Naive thymus-derived CD8-positive, alpha-beta T cell (primary cell): ENCODE measurements at places on chromosomes 4 and X. TPM values are rescaled to one million over a fixed set of nuclear protein-coding genes. Genes with fewer than 3 reads are reported as not detected.

- H3K36me3 ChIP-seq = peaks cover 26% of the 10 kb centered on the region
- no peaks in the 10 kb centered on the region for H3K27me3 ChIP-seq
- DNase-seq = peak; percentile 11
- H3K4me1 ChIP-seq = peaks cover 56% of the 10 kb centered on the region
- peak overlapping the region; percentile 95 for H3K27ac ChIP-seq
- peak overlapping the region; percentile 71 for H3K4me3 ChIP-seq
Observed at GRCh38 chr4:38132107-38132673, 172.0 kb downstream of the PTTG2 start.

DNA sequence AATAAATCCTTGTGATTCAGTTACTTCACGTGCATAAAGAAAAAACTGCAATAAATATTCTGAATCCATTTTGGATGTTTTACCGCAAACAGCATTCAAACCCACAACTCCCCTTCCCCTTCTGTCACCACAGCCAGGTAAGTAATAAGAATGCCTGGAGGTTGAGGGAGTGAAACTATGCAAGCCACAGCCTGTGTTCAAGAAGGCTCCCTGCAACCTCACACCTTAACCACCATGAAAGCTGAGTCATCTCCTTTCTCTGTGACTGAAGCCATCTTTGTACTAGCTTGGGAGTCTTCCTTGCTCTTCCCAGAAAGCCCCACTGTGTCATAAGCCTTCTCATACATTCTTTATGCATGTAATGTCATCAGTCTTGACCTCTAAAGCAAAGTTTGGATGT is 297.0 kb upstream of the PUDP start:
- no peak overlapping the region for H3K4me3 ChIP-seq
- no peaks in the 10 kb centered on the region for H3K4me1 ChIP-seq
- H3K27ac ChIP-seq = no peak overlapping the region
- DNase-seq = no peak
- H3K27me3 ChIP-seq = no peaks in the 10 kb centered on the region

- H3K27me3 ChIP-seq = no peaks in the 10 kb centered on the region
- DNase-seq = no peak
- H3K36me3 ChIP-seq = no peaks in the 10 kb centered on the region
- no peak overlapping the region for H3K27ac ChIP-seq
- no peak overlapping the region for H3K4me3 ChIP-seq
Observed at GRCh38 chr4:111480510-111480909, 664.7 kb upstream of the FAM241A start.

- no peak overlapping the region for H3K27ac ChIP-seq
- H3K36me3 ChIP-seq = no peaks in the 10 kb centered on the region
- H3K27me3 ChIP-seq = no peaks in the 10 kb centered on the region
- DNase-seq = no peak
Observed at GRCh38 chr4:52370576-52370975, 288.5 kb downstream of the USP46 start.

DNA sequence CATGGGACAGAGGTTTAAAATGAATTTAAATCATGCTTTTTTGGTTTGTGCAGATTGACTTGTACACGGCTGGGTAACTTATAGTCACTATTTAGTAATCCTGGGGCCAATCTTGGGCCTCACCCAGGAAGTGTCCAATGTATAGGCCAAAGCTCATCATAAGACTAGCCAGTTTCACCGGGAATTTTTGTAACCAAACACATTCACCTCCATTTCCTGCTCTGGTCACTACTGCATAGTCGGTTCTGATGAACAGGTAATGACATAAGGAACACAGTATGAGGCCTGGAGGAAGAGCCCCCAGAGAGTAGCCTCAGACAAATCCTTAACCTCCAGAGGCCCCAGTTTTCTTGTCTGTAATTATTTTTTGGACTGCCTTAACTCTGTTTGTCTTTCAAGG is 81.9 kb downstream of the HPRT1 start:
- no peaks in the 10 kb centered on the region for H3K4me1 ChIP-seq
- peaks cover 5% of the 10 kb centered on the region for H3K27me3 ChIP-seq
- H3K27ac ChIP-seq = no peak overlapping the region
- no peaks in the 10 kb centered on the region for H3K36me3 ChIP-seq

GRCh38 chr4:156326246-156326645 is 372.6 kb upstream of the CTSO start:
- H3K4me1 ChIP-seq = no peaks in the 10 kb centered on the region
- no peaks in the 10 kb centered on the region for H3K36me3 ChIP-seq
- no peak overlapping the region for H3K27ac ChIP-seq
- no peaks in the 10 kb centered on the region for H3K27me3 ChIP-seq

DCK gene
- 65.4 TPM for total RNA-seq

SHROOM4 gene
- total RNA-seq = not detected

UGT2B11 gene
- not detected for total RNA-seq

NPY5R gene
- total RNA-seq = not detected

PCSK1N gene
- 3.6 TPM for total RNA-seq
